EH (cell line): ENCODE measurements at places on chromosomes 7 and 10.

- no peak for DNase-seq
Measured at GRCh38 chr10:129905553-129905952, 58.5 kb downstream of the EBF3 start.

- no peak for DNase-seq
Measured at GRCh38 chr7:121744877-121745276, 128.1 kb upstream of the PTPRZ1 start.

DNA sequence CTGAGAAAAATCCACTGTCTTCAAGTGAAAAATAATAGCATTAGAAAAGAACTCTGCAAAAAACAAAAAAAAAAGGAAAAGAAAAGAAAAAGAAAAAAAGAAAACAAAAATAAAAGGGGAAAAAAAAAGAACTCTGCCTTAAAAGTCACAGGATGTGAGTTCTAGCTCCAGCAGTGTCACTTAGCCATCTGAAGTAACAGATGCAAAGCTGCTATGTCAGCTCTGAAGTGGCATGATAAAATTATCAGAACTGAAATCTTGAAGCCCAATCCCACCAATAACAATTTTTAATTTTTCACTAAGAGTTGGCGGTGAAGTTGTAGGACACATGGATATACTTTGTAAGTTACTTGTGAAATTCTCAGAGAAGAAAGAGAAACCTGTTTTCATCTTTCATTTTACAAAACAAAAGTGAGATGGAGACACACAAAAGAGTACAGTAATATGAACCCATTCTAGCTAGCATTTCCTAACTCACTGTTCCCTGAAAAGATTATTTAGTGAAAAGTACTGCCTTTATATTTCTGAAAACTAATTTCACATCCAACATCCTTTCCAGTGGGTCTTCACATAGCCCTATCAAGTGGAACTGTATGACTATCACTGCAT is 103.5 kb downstream of the ELAPOR2 start:
- DNase-seq, result no peak

DNA sequence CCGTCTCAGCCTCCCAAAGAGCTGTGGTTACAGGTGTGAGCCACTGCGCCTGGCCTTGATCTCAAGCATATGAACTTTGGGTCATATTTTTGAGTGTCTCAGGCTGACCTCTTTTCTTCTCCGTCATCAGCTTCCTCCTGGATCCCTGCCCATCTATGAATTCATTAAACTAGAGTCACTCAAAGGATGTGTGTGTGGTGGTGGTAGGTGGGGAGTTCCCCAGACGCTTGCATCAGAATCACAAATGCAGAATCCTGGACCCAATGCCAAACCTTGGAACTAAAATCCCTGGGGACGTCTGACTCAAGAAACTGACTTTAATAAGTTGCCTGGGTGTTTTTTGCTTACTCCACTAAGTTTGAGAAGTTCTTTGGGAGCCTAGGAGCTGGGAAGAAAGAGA is 6.7 kb upstream of the CREB5 start:
- DNase-seq, result peak; percentile 60
